GM10248 (cell line): ENCODE measurements at places on chromosomes 16 and 17.

GRCh38 chr17:17790637-17791464 is 45.9 kb downstream of the SREBF1 start:
- no peak for DNase-seq

GRCh38 chr16:88339930-88340754 is 42.6 kb upstream of the ZNF469 start:
- DNase-seq: no peak

GRCh38 chr17:31392856-31393748 is 1.6 kb downstream of the RAB11FIP4 start:
- no peak for DNase-seq

DNA sequence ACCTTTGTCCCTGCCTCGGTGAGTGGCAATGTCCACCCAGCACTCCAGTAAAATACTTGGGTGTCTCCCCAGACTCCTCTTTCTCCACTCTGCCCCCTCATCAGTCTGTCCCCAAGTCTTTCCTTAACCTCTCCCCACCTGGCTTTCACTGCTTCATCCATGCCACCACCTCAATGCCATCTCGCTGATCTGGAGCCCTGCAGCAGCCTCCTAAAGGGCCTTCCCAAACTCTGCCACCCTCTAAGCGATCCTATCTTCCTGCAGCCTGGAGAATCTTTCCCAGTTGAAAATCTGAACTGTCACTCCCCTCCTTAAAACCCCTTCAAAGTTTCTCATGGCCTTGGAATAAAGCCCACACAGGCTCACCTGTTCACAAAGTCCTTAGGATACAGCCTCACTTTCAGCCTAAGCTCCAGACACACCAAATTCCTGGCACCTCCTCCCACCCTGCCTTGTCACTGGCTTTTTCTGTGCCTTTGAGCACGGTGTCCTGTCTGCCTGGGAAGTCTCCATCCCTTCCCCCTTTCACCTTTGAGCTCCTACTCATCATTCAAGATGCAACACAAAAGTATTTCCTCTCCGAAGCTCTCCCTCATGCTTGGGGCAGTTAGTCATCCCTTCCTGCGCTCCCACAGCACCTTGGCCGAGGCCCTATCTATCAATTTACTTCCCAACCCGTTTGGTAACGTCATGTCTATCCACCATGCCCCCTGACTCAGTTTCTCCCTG is 2.8 kb downstream of the WNK4 start:
- no peak for DNase-seq

DNA sequence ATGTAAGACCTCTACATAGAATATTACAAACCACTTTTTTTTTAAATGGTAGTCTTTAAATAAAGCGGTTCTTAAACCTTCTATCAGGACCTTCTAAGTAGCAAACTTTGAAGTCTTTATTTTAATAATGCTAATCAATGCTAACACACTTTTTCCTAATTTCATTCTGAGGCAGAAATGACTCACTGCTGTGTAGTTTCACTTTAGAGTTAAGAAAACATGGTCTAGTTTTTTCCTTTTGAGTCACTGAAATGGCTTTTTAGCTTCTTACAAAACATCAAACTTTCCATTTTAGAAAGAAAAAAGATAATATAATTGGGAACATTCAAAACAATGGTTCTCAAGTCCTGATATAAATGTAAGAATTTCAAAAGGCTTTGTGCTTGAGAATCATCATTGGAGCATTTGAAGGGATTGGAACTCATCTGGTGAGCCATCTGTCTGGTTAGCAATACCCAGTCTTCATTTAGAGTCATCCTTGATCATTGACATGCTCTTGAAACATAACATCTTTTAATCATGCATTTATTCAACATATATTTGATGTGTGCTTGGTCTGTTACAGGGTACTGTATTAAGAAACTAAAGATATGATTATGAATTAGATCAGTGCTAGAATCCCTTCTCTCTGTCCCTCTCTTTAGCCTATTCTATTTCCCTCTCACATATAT is 258.3 kb upstream of the MON1B start:
- DNase-seq: no peak

DNA sequence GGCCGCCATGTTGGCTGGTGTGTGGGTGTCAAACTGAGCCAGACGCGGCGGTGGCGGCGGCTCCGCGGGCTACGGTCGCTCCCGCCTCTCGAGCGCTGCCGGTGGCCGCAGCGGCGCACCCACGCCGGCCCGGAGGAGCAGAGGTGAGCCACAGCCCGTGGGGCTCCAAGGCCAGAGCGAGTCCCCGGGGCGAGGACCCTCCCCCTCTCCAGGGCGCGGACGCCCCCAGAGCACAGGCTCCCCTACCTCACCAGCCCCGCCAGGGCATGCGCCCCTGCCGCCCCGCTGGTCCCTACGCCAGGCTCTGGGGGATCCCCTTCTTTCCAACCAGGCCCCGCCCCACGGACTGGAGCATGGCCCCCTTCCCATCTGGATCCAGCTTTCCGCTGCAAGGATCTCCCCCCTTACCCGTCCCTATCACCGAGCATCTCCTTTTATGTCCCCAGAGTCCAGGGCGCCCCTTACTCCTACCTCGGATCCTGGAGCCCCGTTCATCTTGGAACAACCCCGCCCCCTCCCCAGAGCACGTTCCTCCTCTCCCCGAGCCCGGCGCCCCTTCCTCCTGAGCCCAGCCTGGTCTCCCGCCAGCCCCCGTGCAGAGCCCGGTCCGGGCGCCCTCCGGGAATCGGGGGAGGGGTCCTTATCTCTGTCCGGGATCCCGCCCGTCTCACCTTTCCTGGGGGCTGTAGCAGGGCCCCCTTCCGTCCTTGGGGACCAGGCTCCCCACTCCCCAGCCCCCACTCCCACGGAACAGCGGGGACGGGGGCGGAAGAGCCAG is 412 bp downstream of the EPN2 start:
- peak; percentile 67 for DNase-seq

- no peak for DNase-seq
Measured at GRCh38 chr16:78478267-78478861, 378.9 kb downstream of the WWOX start.

GRCh38 chr16:72908362-72909167 is 139.4 kb downstream of the ZFHX3 start:
- DNase-seq: no peak

DNA sequence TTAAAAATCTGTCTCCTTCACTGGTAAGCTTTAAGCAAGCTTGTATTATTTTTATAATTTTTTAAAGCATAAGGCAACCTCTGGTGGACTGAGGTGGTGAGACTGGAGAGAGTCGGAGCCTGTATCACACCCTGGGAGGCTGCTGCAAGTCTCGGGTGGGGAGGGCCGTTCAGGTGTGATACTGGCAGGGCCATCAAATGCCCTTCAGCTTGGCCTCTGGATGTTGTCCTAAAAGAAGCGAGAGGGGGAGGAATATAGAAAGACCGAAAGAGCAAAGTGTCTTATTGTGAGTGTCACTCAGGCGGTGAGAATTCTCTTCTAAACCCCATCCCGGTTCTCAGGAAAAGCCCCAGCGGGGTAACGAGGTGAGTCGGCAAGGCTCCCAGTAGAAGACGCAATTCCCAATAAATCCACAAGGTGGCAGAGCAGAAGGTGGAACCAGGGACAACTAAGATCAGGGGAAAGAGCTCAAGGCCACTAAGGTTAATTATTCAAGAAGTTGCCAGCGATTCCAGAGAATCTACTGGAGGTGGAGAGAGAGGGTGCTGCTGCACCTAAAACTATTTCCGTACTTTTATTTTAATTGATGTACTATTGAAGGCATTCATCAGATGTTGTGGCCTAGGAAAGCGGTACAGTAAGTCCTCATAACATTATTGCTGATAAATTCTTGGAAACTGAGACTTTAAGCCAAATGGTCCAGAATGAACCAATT is 14.1 kb downstream of the C17orf67 start:
- peak; percentile 83 for DNase-seq

DNA sequence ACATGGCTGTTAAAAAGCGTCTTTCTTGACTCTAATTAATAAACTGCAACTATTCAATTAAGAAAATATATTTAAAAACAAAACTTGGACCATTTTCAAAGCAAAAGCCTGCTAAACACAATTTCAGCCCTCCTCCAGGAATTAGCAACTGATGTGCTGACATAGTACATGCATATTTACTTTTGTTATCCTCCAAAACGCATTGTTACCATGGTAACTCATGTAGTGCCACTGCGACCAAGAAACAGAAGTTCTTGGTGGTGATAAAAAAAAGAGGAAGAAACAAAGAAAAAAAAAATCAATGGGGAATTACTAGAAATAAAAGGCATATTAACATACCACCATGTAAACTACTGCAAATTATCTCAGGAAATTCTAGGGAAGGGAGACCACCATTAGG is 793.4 kb upstream of the CDH8 start:
- DNase-seq: no peak

- DNase-seq: no peak
Measured at GRCh38 chr17:32723310-32723955, 153.5 kb downstream of the MYO1D start.

DNA sequence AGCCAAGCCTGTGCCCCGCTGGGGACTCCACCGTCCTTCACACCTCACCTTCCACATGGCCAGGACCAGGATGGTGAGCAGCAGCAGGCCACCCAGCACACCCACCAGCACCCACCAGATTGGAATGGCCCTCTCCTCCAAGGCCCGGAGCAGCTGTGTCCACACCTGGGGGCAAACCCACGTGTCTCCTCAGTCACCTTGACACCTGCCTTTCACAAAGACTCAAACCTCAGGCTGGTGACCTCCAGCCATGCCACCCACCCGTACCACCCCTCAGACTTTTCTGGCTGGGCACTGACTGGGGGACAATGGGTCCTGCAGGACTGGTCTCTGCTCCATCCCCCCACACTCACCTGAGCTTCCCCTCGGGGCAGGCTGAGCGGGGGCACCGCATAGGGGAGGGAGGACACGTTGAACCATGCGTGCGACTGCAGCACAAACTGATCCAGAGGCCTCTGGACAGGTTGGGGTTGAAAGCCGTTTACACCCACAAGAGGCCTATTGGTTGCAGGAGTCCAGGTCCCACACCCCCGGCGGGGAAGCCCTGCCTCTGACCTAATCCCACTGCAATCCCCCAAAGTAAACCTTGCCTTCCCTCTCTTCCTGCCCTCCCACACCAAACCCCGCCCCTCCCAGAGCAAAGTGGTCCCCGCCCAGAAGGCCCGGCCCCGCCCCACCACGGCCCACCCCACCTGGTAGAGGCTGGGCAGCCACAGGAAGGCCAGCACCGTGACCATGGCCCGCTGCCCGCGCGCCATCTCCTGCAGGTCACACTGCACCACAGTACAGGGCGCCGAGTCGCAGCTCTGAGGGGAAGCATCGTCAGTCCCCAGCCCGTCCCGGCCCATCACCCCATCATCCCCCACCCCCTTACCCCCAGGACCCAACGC is 10.9 kb upstream of the FAM171A2 start:
- DNase-seq: peak; percentile 62

DNA sequence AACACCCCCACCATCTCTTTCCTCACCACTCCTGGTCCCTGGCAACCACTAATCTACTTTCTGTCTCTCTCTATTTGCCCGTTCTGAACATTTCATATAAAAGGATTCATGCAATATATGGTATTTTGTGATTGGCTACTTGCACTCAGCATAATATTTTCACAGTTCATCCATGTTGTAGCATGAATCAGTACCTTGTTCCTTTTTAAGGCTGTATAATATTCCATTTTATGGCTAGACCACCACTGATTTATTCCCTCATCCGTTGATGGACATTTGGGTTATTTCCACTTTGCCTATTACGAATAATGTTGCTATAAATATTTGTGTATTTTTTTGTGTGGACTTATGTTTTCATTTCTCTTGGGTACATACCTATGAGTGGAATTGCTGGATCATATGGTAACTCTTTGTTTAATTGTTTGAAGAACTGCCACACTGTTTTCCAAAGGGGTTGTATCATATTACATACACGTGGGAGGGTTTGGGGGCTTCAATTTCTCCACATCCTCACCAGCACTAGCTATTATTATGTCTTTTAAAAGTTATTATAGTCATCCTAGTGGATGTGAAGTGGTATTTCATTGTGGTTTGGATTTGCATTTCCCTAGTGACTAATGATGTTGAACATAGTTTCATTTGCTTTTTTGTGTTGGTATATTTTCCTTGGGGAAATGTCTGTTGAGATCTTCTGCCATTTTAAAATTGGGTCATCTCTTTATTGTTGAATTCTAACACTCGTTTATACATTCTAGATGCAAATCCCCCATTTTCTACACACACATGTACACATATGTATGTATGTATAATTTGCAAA is 26.3 kb downstream of the SEC14L5 start:
- DNase-seq: no peak

DNA sequence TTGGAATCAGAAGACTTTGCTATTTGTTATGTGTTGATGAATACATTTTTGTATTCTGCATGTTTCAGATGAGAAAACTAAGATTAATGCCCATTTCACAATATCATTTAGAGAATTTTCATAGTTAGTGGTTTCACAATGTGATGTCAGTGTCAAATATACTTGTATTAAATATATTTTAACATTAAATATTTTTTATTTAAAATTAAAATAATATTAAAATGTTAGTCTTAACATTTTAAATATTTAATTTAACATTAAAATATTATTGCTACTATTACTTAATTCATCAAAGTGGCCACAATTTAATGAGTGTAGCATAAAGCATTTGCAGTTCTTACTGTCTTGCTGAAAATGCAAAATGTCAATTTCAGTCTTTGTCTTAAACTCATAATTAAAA is 478.8 kb downstream of the KCNJ2 start:
- no peak for DNase-seq

DNA sequence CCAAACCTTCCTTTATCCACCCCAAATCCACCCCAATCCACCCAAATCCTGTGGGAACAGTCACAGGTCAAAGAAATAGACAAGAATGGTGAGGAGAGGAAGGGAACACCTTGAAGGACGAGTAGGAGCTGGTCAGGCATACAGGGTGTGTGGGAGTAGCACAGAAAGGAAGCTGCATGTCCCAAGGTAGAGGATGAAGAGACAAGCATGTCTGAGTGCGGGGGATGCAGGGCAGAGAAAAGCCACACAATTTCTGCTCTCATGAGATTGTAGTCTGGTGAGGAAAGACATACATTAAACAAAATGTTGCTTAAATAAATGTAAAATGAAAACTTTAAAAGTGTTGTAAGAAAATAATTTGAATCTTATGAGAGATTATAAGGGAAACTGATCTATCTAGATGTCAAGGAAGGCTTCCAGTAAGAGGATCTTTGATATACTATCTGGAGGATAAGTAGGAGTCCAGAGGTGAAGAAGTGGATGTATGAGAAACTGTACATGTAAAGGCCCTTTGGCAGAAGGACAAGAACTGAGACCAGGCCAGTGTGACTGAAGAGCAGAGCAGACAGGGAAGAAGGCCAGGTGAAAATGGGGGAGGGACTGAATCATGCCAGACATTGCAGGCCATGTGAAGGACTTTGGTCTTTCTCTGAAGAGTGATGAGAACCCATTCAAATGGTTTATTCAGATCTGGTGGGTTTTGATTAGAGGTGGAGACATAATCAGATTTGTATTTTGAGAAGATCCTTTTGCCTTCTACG is 18.6 kb downstream of the TMEM98 start:
- no peak for DNase-seq

- no peak for DNase-seq
Measured at GRCh38 chr17:63116228-63116627, 150.2 kb downstream of the TANC2 start.
